Muscle of back (tissue), 13 donors: ENCODE measurements at places on chromosomes 2 and 18.

- no peak for DNase-seq
Observed at GRCh38 chr18:49464718-49465598, 4.5 kb upstream of the DYM start.

GRCh38 chr18:55161916-55162315 lies 202.7 kb upstream of the CCDC68 start:
- DNase-seq, result peak; percentile 27

GRCh38 chr2:95361216-95361980 lies 41.1 kb upstream of the FAHD2A start:
- DNase-seq, result no peak

DNA sequence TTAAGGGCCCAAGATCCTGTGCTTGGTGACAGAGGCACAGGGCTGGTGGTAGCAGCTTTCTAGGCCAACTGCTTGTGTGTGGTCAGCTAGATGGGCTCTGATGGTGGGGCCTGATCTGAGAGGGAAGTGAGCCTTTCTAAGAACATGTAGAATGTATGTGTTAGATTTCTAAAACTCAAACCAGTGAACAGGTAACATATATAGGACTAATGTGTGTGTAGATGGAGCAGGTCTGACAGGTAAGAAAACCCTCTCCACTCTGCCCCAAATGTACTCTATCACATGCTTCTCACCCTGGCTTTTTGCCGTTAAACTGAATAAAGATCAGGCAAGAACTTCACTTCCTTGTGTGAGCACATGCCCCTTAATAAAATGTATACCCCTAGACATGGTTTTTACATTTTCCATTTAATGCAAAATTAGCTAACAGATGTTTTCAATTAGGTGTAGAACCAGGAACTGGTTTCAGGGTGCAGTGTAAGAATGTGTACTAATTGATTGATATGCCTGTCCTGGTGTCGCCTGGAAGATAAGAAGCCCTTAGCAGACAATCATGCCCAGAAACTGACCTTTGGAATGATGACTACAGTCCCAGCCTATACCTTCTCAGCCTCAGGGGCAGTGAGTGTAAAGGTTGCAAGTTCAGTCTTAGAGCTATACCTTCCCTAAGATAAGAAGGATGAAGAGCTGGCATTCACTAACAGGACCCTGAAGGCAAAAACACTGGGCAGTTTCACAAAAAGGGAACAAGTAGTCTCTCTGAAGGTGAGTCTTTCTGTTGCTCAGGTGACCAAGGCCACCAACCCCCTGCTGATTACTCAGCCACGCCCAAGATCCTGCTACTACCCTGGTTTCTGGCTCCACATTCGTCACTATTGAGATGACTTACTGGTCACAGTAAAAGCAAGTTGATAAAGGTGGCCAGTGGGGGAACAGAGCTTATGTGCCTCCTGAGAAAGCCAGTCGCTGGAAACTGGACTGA lies 71.2 kb downstream of the SPATS2L start:
- DNase-seq, result no peak

DNA sequence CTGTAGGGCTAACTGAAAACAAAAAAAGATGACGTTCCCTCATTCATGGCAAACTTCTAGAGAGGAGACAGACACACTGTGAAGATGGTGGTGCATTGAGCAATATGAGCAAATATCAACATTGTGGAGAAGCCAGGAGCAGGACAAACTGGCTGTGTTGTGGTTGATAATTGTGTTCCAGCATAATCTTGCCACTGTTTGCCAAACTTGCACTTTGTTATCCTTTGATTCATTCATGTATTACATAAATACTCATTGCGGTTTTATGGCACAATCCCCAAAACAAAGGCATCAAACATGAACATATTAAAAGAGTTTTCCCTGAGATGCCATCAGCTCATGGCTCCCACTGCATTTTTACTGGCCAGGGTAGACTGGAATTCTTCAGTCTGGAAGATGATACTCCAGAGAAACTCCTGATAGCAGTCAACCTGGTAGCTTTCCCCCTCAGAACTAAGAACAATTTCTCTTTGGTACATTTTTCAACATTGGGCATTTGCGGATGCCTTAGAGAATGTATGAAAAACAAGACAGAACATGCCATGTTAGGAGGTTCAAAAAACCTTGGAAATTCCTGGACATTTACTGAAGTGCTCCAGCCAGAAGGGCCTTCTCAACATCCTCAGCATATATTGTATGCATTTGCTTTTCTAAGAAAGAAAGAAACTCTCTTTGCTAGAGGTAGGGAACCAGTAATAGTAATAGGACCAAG lies 487.4 kb upstream of the CELF4 start:
- DNase-seq, result no peak
